Activated CD8-positive, alpha-beta T cell treated with anti-CD3 and anti-CD28 coated beads, Interleukin-2, amount 10 ng/mL, durations not matched to agents 7 days and 5 days (primary cell): ENCODE measurements at places on chromosomes 6 and 20. TPM values are rescaled to one million over a fixed set of nuclear protein-coding genes. Genes with fewer than 3 reads are reported as not detected.

GRCh38 chr6:129273161-129273560, 390.2 kb downstream of the LAMA2 start:
- DNase-seq, result no peak

SLC17A2 gene
- total RNA-seq, result not detected

- no peak for DNase-seq
Measured at GRCh38 chr6:91476000-91476399, 889.1 kb upstream of the MAP3K7 start.

GRCh38 chr6:157428427-157429202, 47.6 kb downstream of the ZDHHC14 start:
- no peak for DNase-seq

SDCBP2 gene
- 1.9 TPM for total RNA-seq

GRCh38 chr6:7237653-7238188, 75.3 kb downstream of the SSR1 start:
- DNase-seq, result no peak

VGLL2 gene
- not detected for total RNA-seq

ABHD16B gene
- total RNA-seq, result not detected

PSORS1C2 gene
- not detected for total RNA-seq

GRCh38 chr6:127436578-127437110, 22.5 kb downstream of the KIAA0408 start:
- DNase-seq, result no peak

NTSR1 gene
- 0.13 TPM for total RNA-seq

CGA gene
- total RNA-seq, result not detected
